ENCODE measurements at places on chromosomes 7 and 10.

- no peak for DNase-seq
Measured at GRCh38 chr7:6106140-6106904, 75.1 kb downstream of the ANKRD61 start.

- DNase-seq: no peak
Measured at GRCh38 chr7:40133561-40134427, 628 bp downstream of the MPLKIP start.

DNA sequence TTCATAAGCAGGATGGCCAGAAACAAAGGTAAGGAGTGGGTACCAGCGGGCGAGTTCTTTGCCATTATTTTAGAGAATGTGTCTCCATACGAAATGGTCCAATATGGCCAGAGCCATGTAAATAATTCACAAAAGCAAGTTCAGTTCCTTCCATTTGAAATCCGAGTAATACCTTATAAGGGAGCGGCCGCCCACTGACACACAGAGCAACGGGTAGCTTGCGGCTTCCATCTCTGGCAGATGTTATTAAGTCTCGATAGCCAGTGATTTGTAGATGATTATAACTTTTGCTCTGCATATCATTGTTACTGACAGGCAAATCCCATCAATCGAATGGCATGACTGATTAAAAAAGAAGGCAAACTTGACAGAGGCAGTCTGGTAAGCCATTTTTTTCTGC, 63.2 kb downstream of the GFRA1 start:
- no peak for DNase-seq

- DNase-seq: no peak
Measured at GRCh38 chr7:70953331-70953741, 178.6 kb upstream of the GALNT17 start.

DNA sequence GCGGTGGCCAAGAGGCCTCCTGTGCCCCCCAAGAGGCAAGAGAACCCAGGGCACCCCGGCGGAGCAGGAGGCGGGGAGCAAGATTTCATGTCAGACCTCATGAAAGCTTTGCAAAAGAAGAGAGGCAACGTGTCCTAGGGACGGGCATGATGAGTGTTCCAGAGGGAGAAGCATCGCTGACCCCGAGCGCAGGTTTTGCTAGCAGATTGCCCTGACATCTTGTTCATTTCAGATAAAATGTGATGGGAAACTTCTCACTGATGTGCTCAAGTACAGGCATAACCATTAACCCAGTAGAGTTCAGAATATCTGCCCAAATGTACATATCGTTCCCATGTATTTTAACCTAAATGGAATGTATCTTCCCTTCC, 129.2 kb downstream of the APBB1IP start:
- DNase-seq: no peak

- DNase-seq: no peak
Measured at GRCh38 chr7:106216923-106217542, 67.8 kb downstream of the NAMPT start.

- no peak for DNase-seq
Measured at GRCh38 chr7:128076796-128077271, 45.6 kb upstream of the LRRC4 start.

DNA sequence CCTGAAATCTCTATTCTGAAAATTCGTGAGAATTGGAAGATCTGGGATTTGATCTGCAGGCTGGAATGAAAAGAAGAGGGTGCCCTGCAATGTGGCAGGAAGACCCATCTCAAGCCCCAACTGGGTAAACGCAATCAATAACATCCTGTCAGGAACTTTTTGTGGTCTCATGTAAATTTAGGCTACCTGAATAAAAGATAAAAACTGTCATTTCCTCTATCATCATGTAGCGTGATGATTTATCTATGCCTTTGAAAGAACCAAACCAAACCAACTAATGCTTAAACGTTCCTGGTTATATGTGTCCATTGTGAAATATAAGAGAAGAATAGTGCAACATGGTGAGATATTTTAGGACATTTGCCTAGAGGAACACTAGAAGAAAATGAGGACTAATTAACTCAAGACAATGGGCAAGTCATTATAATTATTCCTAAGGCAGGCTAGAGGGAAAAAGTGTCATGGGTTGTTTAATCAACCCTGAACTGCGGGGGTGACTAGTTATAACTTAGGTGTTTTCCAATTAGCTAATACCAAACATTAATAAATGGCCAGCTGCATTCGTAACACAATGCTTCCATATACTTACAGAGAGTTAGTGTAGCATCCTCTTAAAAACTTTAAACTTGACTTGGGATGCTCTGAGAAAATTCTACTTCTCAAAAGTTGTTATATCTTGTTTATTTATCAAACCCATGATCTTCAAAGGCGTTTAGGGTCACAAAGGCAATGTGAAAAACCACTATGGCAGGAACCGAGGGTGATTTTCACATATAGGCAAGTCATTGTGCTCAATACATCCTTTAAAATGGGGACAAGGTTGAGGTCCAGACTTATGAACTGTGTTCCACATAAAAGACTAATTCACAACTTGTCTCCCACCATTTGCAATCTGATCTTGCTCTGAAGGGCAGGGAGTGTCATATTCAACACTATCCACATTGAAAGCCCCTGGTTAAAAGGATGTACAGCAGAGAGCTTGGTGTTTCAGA, 48.6 kb upstream of the ADO start:
- no peak for DNase-seq

DNA sequence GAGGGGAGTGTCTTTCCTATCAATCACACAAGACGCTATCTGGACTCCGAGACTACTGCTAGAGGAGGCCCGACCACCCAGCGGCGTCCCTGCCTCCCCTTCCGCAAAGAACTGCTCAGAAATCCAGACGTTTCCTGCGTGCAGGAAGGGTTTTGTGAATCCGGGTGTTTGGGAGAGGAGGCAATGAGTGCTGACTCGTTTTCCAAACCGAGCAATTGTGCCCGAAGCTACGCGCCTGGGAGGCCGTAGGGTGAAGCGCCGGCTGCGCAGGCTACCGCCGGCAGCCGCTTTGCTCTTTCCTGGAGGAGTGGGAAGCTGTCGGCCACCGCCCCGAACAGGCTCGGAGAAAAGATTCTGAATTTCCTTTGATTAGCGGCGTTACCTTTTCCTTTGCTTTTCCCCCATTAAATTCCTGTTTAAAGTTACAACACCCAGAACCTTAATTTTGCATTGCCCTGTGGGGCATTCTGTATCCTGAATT, 5.3 kb downstream of the VAX1 start:
- no peak for DNase-seq

GRCh38 chr10:64636461-64636860, 1115.3 kb downstream of the REEP3 start:
- no peak for DNase-seq

- no peak for DNase-seq
Measured at GRCh38 chr7:47461161-47461560, 120.8 kb downstream of the TNS3 start.

DNA sequence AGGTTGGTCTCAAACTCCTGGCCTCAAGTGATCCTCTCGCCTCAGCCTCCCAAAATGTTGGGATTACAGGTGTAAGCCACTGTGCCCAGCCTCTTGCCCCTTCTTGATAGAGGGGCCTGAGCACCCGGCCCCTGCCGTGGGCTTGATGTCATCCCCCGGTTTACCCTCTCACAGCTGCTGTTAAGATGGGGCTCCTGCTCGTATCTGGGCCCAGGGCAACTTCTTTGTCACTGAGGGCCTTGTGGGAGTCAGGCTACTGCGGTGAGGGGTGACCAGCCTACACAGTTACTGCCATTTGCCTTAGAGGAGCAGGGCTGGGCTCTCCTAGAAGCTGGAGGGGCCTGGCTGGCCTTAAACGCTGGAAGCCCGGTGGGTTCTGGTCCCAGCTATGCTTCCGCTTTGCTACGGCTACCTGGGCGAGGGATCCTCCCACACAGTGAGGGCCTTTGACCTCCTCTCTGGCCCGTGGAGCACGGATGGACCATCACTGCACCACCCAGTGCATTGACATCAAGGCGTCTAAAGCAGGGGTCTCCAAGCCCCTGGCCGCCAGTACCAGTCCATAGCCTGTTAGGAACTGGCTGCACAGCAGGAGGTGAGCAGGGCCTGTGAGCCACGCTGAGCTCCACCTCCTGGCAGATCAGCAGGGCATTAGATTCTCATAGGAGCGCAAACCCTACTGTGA, 1.1 kb upstream of the TMEM130 start:
- no peak for DNase-seq

DNA sequence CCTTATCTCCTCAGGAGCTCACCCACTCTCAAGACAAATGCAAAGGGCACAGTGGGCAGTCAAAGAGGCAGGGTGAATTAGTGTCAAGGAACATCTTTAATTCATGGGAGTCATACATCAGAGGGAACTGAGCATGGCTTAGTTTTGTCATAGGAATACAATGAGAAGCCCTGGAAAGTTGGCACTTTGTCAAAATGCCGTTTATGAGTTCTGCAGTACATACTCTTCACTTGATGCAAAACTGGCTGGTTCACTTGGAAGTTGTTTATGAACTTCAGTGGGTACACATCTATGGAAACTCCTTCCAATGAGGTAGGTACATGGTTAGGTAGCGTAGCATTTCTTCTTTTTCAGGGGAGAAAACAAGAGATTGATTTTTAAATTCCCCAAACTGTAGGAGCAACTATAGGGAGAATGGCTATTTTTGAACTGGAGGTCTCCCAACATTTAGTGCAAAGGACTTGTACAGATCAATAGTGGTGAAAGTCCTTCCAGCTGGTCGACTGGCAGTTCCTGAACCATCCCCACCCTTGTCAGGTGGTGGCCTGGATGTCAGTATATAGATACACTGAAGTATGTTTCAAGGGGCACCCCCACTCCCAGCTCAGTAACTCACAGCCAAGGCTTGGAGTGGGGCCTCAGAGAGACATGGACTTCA, 580.5 kb downstream of the REEP3 start:
- DNase-seq: no peak

GRCh38 chr7:128812514-128813168, 17.6 kb upstream of the FLNC start:
- DNase-seq: no peak

DNA sequence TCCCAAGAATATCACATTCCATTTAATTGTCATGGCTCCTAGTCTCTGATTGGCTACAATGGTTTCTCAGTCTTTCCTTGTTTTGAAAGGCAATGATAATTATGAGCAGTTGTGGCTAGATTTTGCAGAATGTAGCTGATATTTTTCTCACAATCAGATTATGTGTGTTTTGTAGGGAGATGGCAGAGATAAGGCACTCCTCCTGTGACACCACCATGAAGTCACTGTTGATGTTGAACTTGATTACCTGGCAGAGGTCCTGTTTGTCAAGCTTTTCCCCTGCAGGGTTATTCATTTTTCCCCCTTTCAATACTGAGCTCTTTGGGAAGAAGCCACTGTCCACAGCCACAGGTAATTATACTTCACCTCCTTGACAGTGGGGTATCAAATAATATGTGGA, 602.9 kb upstream of the PFKP start:
- no peak for DNase-seq

GRCh38 chr7:106480161-106480579, 180.8 kb downstream of the CCDC71L start:
- no peak for DNase-seq

DNA sequence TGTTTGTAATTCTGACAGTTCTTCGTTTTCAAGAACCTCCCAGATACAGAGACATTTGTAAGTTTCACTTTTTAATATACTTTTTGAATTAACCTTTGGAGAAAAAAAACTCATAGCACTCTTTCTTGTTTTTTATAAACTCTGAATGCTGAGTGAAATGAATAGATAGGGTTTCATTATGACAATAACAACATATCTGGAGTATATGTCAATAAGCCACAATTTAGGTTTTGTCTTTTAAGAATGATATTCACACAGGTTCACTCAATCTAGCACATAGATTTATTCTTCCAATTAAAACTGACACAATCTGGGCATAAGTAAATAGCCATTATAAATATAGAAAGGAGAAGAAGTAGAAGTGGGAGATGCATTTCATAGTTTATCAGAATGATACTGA, 21.7 kb downstream of the ABCA13 start:
- no peak for DNase-seq

GRCh38 chr7:74606101-74606908, 51.2 kb upstream of the GTF2I start:
- DNase-seq: no peak

- no peak for DNase-seq
Measured at GRCh38 chr10:80498833-80499741, 38.6 kb upstream of the SH2D4B start.

- DNase-seq: no peak
Measured at GRCh38 chr7:151509670-151510333, 9.9 kb downstream of the RHEB start.

DNA sequence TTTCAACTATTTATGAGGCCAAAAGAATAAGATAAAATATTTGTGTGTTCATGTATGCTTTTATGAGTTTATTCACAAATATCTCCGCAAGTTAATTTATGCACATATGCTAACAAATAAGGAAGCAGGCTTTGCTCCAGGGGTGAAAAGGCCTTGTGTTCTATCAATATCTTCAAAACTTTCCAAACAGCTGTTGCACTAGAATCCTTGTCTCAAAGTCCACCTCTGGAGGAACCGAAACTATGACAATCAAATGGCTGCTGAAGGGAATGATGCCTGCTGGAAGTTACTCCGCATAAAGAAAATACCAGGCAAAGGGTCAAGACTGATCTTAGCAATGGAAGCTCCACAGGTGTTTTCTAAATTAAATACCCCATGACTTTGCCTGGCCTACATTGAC, 145.0 kb upstream of the GHITM start:
- no peak for DNase-seq

DNA sequence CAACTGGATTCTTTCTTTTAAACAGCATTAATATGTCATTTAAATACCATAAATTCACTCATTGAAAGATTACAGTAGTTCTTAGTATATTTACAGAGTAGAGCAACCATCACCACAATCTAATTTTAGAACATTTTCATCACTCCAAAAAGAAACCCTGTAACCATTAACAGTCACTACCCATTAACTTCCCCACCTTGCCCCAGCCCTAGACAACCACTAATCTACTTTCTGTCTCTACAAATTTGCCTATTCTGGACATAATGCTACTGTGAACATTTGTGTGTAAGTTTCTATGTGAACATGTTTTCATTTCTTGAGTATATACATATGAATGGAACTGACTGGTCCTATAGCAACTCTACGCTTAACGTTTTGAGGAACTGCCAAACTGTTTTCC, 42.4 kb downstream of the P4HA1 start:
- no peak for DNase-seq

DNA sequence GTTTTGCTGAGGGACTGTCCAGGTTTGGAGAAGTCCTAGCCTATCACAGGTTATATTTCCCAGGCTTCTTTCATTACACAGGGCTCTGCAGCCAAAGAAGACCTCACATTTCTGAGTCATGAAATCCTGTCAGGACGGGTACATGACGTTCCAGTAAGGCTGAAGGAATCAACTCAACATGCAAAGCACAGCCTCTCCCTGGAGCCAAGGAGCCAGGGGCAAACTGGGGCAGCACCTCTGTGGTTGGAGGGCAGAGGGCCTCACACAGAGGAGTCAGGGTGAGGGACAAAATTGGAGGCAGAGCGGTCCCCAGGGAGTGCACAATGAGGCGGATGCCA, 116.3 kb upstream of the GDF10 start:
- DNase-seq: no peak

Measured in stimulated activated CD8-positive, alpha-beta memory T cell treated with anti-CD3 and anti-CD28 coated beads, Interleukin-7, amount 100 ng/mL, for 1 hour (primary cell).